ENCODE measurements at places on chromosomes 3 and 15.

- no peak for DNase-seq
These were observed 220.8 kb downstream of the MTHFS start for GRCh38 chr15:79675982-79676381.

- no peak for DNase-seq
These were observed 225.7 kb downstream of the MEX3B start for GRCh38 chr15:81819924-81820635.

GRCh38 chr15:31379042-31379441, 52.4 kb downstream of the KLF13 start:
- no peak for DNase-seq

GRCh38 chr3:191070201-191070600, 128.8 kb upstream of the OSTN start:
- no peak for DNase-seq

DNA sequence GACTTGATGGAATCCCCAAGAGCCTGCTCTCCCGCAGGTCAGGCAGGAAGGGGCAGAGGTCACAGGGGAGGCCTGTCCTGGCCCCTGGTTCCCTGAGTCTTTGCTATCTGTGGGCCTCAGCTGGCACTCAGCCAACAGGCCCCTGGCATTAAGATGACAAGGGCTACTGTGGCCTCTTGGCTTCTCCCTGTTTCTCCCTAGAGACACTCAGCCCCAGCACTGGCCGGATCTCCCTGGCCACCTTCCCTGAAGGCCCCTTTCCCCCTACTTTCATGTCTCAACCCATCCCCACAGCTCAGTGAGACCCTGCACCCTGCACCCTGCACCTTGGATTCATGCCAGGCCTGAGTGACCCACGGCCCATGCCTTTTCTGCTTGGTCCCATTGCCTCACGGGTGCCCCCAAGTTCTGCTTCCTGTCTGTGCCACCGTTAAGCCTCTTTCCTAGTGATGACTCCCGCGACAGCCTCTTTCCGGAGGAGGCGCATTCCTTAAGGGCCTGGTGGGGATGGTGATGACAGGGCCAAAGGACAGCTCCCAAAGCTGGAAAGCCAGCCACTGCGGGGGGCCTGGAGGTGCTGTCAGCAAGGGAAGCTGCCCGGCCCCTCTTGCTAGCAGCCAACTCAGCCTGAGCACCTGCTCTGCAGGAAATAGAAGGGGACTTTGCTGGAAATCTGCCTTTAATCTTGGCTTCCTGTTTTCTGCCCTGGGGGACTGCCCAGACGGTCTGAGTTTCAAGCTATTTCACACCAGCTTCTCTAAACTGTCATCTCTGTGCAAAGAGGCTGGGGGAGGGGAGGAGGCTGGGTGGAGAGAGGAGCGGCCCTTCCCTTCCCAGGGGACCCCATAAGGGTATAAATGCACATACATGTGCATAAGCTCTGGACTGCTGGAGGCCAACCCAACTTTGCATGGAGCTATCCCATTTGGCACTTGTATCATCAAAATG, 4.8 kb upstream of the CSK start:
- DNase-seq = no peak

- DNase-seq = no peak
These were observed 21.1 kb upstream of the ATP8B4 start for GRCh38 chr15:50140098-50140497.

DNA sequence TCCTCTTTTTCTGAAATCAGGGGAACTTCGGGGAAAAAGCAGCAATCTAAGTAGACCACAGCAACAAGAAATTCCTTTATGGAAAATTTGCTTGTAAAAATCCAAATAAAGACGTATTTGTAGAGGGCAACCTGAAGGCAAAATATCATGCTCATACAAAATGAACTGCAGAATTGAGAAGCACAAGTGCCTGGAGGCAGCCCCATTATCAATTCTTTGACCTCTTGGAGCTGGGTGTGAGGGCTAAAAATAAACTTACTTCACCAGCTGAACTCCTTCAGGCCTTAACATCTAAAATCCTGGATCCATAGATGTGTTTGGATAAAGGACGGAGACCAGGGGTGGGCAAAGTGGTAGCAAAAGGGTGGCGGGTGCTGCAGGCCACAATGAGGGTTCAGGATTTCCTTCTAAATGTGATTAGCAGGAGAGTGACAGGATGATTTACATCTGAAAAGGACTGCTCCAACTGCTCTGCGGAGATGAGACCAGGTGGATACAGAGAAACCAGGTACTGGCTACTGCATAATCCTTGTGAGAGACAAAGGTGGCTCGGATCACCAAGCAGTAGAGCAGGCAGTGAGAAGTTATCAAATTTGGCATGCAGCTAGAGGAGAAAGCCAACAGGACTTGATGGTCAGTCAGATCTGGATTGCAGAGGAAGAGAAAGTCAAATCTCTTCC, 81.7 kb upstream of the TJP1 start:
- DNase-seq = no peak
